ENCODE measurements at places on chromosomes 1 and 21. TPM values are rescaled to one million over a fixed set of nuclear protein-coding genes. Genes with fewer than 3 reads are reported as not detected.

The SPRR2G gene
- not detected for total RNA-seq

The CCDC181 gene
- total RNA-seq: 4.8 TPM

The PLEKHO1 gene
- total RNA-seq: 113 TPM

The DDR2 gene
- 3.8 TPM for total RNA-seq

The HCRTR1 gene
- not detected for total RNA-seq

The SEMA4A gene
- total RNA-seq: 3.8 TPM

The KIAA1614 gene
- 7.2 TPM for total RNA-seq

The ASCL5 gene
- not detected for total RNA-seq

The C1orf105 gene
- total RNA-seq: not detected

The S100A14 gene
- total RNA-seq: 4.2 TPM

The SIK1 gene
- 33.1 TPM for total RNA-seq

DNA sequence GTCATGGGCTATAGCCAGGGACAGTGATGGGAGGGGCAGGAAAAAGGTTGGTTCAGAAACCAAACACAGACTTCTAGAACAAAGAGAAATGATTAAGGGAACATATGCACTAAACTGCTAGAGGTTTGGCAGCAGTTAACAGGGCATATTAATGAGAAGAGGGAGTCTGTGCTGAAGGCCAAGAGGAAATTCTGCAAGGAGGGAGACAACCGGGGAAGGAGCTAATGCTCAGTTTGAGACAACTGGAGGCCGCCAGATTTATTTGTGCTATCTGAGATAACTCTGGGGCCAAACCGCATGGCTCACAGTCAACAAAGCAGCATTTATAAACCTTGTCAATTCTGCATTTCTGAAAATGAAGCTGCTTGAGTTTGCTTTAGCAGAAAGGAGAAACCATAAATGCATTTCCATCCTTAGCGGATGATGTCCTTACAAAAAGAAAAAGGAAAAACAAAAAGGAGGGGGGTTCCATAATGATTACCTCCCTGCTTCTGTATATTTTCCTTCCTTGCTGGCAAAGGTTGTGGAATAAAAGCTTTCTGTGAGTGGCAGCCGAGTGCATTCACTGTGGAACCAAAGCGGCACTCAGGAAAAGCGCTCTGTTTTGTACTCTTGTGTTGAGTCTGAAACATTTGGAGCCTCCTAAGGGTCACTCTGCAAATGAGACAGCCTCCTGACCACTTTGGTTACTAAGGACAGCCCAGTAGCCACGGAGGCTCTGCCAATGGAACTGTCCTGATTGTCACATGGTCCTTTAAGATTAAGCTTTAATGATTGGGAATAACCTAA is 70.3 kb downstream of the SIM2 start:
- no peak for DNase-seq

DNA sequence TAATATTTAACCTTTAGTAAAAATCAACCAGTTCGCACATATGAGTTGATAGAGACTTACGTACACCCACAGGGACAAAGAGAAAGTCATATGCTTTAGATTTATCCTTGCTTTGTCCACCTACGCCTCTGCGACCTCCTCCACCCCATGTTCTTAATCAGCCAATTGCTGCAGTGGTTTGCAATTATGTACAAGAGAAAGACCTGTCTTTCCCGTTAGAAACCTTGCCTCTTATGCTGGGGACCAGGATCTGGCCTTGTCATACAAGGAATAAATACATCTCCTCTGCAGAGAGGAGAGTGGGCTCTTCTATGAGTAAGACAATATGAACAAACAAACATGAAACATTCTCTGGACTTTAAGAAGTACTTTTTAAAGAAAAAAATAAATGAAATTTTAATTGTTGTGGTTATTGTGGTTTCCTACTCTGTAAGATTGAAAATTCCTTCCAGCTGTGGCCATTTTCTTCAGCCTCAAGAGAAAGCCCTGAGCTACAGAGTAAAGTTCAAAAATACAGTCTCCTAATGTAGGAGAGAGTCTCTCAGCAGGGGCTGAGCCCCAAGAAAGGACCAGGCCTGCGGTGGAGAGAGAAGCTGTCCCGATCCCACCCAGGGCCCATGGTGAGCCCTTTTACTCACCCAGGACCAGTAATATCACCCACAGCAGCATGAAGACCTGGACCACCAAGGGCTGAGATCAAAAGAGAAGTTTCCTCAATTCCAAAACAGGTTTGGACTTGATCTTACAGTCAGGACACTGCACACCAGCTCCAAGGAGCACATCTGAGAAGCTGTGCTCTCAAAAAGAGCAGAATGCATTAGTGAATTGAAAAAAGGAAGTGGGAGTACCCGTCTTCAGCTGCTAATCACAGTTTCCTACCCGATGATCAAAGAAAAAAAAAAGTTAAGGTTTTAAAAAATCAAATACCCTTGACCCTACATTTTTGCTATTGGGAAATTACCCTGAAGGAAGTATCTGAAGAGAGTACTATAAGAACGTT is at the start of gene FCRL5:
Gene FCRL5, minus strand, starts transcription at position 822 of the 1,000 bp plus-strand sequence. Its CDS starts 153 bp downstream, at position 669.
- DNase-seq: no peak

- no peak for DNase-seq
These were observed 9.3 kb downstream of the MYBPH start for GRCh38 chr1:203166192-203166940.

- no peak for DNase-seq
These were observed 106.2 kb downstream of the PLPPR4 start for GRCh38 chr1:99370476-99370875.

- DNase-seq: no peak
These were observed 444.9 kb upstream of the B3GALT2 start for GRCh38 chr1:193631306-193631705.

DNA sequence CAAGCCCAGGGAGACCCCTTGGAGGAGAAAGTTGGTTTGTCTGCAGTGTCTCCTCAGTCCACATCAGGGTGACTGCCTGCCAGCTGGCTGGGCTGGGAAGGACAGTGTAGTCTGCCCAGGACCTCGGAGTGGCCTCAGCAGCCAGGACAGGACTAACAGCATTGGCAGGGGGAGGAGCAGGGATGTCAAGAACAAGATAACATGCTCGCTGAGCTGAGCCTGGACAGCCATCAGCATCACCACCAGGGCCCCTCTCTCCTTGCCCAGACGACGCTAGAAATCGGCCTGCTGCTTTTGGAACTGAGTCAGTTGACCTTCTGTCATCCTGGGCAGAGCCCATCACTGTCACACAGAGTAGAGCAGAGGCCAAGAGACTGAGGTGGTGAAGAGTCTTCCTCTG is 83.6 kb upstream of the CNTN2 start:
- DNase-seq: no peak

DNA sequence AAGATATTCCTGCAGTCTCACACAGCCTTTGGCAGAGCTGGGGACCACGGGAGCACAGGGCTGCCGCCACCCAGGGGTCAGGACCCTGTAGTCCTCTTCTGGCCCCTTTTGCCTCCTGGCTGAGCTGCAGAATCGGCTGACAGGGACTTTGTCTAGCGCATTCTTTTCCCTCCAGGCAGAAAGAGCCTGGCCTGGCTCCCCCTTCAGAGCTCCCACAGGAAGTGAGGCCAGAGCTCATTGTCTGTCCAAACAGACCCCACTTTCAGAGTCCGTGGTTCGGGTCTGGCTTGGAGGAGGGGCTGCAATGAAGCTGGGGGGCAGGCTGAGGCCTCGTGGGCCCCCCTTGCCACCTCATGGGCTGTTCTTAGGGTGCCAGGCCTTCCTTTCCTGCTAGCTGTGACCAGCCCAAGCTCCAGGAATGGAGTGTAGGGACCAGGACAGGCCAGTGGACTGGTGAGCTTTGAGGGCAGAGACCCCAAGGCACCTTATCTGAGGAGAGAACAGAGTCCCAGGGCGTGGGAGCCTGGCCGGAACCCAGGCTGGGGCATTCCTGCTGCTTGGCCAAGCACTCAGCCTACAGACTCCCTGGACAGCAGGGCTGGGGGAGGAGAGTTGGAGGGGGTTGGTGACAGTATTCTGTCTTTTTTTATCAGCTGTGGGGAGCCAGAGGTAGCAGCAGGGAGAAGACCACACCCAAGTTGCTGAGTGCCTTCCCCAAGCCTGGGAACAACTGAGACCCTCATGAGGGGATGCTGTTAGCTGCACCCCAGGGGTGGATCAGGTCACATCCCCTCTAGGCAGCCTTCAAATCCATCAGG is 4.7 kb downstream of the CELSR2 start:
- peak; percentile 43 for DNase-seq

GRCh38 chr1:1540090-1540817 is at the start of gene TMEM240:
Gene TMEM240, minus strand, starts transcription at chr1:1540624. Its CDS starts 278 bp downstream, at chr1:1540346.
- no peak for DNase-seq

DNA sequence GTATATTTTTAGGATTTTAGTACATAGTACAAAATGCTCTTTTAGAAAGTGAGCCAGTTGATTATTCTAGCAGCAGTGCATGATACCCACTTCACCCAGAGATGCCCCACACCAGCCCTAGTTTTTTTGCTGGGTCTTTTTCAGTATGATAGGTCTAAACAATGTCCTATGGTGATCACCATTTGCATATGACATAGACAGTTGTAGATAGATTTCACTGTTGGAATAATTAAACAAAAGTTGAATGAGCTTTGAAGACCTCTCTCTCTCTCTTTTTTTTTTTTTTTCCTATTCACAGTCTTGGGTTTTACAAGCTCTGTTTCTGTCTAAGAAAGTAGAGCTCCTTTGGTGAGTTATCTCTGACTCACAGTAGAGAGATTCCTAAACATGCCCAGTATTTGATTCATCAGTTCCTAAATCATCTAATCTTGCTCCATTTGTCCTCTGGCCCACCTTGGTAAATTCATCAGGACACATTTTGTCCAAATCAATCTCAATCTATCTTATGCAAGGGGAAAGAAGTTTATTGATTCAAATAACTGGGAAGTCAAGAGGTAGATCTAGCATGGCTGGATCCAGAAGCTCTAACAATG is 44.7 kb upstream of the VAV3 start:
- peak; percentile 38 for DNase-seq

DNA sequence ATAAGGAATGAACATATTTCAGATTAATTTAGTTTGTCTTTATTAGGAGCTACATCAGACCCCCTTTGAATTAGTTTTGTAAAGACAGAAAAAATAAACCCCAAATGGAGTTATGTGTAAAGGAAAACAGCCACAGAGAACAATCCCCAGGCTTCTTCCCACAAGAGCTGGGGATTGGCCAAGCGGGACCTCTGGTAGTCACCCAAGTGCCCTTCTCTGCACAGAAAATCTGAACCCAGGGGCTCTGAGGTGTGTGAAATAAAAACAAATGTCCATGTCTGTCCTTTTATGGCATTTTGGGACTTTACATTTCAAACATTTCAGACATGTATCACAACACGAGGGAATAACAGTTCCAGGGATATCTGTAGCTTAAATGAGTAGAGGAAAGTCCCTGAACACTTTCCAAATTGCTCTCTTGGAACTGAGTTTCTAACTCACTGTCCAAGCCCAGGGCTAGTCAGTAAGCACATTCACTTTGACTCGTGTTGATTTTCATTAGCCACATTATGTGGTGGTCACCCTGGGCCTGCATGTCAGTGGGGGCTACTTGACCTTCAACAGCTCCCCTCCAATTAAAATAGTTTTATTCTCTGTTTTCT is 22.5 kb downstream of the DPT start:
- DNase-seq: no peak

DNA sequence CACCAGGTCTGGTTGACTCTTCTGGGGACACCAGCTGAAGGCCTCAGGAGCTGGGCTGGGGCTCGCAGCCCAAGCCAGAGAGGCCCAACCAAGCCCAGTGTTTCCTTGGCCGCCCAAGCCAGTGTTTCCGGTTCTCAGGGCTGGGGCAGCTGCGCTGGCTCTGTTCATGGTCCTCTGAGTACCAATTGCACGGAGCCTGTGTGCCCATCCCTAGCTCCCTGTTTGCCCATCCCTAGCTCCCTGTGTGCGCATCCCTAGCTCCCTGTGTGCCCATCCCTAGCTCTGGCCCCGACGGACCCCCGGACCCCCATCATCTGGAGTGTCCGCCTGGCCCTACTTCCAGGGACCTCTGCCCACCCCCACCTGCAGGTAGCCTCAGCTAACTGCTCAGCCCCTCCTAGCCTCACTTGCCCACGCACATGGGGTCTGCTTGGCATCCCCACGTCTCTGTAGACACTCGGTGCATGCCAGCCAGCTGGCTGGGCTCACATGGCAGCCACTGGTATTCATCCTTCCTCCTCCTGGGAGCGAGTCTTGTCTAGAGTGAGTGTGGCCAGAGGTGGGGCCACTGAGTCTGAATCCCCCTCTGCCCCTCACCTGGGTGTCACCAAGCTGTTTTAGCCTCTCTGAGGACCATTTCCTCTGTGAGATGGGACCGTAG is 64.0 kb downstream of the WNT9A start:
- no peak for DNase-seq

DNA sequence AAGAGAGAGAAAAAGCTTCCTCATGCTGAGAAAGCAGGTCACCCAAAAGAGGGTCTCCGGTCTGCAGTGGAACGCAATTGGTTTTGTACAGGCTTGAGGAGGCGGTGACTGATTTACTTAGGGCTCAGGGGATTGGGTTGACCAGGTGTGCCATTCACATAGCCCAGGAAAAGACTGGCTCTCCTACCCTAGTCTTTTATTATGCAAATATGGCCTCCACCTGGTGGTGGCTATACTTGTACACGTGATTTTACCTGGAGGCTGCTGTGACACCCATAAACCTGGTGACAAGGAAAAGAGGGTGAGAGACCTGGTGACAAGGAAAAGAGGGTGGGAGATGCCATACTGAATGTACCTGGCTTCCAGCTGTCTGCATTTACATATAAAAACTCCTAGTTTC is 49.9 kb downstream of the DNTTIP2 start:
- no peak for DNase-seq

DNA sequence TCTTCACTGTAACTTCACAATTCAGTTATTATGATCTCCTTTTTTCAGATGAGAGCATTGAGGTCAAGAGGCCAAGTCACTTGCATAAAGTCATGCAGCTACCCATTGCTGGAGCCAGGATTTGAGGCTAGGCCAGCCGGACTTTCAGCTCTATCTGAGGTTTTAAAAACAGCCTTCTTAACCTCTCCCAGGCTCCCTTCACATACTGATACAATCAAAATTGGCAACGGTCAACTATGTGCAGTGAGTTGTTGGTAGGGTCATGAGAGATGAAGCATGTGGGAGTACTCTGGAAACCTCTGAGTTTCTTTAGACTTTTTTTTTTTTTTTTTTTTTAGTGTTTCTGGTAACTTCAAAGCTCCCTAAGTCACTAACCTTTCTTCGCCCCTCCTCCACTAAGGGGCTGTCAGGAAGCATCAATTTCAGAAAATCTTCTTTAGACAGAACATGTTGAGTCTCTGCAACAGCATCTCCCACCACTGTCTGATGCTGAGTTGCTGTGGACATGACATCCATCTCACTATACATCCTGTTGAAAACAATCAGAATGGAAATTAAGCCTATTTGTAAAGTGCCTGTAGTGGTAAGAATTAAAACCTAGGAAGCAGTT is 201.8 kb downstream of the SIPA1L2 start:
- no peak for DNase-seq

DNA sequence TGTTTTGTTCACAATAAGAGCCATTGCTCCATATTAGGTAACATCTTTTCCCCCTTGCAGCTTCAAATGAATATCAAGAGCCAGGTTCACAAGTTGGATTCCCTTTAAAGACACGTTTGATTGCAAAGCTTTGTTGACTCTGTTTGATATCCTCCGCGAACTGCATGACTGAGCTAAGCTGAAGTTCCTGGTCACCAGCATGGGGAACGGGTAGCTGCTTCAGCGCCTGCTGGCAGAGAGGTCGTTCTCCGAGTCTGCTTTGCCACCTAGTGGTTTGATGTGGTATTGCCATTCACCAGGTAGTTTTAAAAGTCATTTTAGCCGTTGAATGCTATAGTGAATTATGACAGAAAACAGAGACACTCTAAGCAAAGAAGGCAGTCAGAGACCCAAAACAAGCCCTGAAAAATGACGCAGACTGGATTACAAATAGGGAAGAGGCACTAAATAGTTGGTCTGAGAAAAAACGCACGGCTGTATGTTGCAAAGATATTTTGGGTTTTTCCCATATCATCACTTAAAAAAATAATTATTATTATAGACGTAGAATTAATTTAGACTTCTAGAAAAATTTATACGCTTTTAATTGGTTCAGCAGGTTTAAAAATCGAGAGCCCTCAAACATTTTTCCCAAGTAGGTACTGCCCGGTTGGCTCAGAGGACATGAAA is 193.5 kb upstream of the FMN2 start:
- peak; percentile 61 for DNase-seq
